H7 (cell line): ENCODE measurements at places on chromosomes 12 and 14. TPM values are rescaled to one million over a fixed set of nuclear protein-coding genes. Genes with fewer than 3 reads are reported as not detected.

Gene KITLG
- total RNA-seq, result 5.8 and 7.2 TPM in 2 replicates

Gene GNS
- total RNA-seq, result 27.5 and 34.7 TPM in 2 replicates

Gene THTPA
- total RNA-seq, result 12.1 and 14.0 TPM in 2 replicates

Gene WDHD1
- 39.4 and 70.4 TPM in 2 replicates for total RNA-seq

Gene LACRT
- total RNA-seq, result not detected in 2 replicates

Gene STAB2
- total RNA-seq, result not detected in 2 replicates

Gene A2M
- total RNA-seq, result 0.37 TPM in 1 of 2 replicates, not detected in the other

Gene HOXC13
- total RNA-seq, result not detected in 2 replicates

Gene MYF5
- 0.11 TPM in 1 of 2 replicates, not detected in the other for total RNA-seq

Gene PCNX1
- total RNA-seq, result 29.1 and 39.6 TPM in 2 replicates

Gene NGB
- 0.07 TPM in 1 of 2 replicates, not detected in the other for total RNA-seq

Gene MARS1
- total RNA-seq, result 223 and 297 TPM in 2 replicates

Gene ADSS1
- 10.3 and 11.2 TPM in 2 replicates for total RNA-seq

Gene ANO4
- total RNA-seq, result 1.3 and 1.7 TPM in 2 replicates

Gene ACTR6
- total RNA-seq, result 33.0 and 38.5 TPM in 2 replicates

Gene KRT73
- total RNA-seq, result not detected in 2 replicates

Gene RNASE7
- total RNA-seq, result not detected in 2 replicates

Gene CCDC184
- total RNA-seq, result 0.07 and 0.17 TPM in 2 replicates

Gene MUCL1
- not detected in 2 replicates for total RNA-seq

Gene PMCH
- total RNA-seq, result not detected in 2 replicates

Gene SMIM41
- total RNA-seq, result not detected in 2 replicates

Gene GARIN6
- not detected in 2 replicates for total RNA-seq
